ENCODE measurements at places on chromosomes 1 and 21.

DNA sequence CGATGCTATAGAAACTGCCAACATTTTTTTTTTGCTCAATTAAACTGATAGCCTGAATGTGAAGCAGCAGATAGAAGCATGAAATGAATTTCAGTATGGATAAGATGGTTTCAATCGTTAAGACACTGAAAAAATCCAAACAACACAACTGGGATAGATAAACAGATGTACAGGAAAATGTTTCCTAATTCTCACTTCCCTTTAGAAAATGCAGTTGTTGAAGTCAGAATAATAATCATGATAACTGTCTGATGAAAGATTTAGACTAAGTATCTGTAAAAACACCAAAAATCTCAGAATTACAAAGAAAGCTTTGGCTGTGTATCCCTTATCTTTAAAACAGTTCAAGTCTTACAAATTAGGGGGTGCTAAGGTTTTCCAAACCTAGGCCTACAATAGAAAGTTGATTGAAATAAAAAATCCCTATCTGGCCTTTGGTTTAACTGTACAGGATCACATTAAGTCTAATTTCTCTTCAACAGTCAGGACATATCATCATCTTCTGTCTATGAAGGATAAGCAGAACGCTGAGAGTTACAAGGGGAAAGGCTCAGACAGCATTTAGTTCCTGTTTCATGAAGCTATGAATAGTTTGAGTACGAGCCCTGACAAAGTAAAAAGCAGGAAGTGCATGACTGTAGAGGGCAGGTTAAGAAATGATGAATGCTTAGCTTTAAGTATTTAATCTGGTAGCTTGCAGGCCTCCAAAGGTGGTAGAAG lies 203.2 kb downstream of the APP start:
- DNase-seq, result no peak

DNA sequence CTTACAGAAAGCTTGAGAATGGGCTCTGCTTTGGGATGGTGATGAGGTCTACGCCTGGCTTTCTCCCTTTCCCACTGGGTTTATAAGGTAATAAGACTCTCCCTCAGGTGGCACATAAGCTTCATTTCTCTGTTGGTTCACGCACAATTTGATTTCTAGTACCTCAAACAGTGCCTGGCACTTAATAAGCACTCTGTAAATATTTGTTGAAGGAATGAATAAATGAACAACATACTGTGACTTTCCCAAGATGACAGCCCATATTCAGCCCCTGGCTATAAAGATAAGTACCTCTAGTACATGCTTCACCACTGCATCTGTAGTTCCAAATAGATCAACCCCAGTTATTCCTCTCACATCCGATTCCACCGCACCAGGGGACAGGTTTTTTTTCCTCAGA lies 17.8 kb downstream of the COPA start:
- no peak for DNase-seq

- no peak for DNase-seq
Measured at GRCh38 chr21:42397746-42398394, 2.0 kb upstream of the TMPRSS3 start.

DNA sequence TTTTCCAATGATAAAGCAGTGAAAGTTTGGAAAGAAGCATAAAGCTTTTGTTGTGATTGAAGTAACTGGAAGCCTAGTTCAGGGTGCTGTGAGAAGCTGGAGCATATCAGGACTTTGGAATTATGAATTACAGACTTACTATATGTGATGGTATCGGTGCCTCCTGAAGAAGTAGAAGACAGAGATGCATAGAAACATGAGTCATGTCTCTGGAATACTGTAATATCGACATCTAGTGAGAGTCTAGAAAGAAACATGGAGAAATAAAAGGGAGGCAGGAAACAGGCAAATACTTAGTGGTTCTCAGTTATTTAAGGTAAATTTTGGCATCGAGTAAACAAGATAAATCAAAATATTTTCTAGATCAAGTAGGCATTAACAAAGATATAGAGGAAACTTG lies 103.0 kb downstream of the CAMTA1 start:
- DNase-seq, result no peak

GRCh38 chr1:191260056-191260455 lies 782.4 kb upstream of the BRINP3 start:
- no peak for DNase-seq

- DNase-seq, result no peak
Measured at GRCh38 chr1:228933753-228934152, 198.5 kb downstream of the RHOU start.

DNA sequence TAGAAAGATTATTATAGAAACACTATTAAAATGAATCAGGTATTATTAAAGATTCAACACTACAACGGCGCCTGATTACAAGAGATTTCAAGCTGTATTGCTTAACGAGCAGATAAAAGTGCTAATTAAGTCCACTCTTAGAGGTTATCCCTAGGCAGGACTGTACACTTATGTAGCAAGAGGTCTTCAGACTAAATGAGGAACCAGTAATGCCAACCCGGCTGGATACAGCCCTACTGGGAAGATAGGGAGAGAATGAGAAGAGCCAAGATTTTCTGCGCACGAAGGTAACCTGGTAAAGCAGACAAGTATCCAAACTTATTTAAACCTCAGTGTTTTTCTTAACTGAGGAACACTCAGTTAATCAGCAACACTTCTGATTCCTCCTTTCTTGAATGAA lies 115.7 kb upstream of the HIVEP3 start:
- no peak for DNase-seq
